ENCODE measurements at places on chromosomes 6 and 20. TPM values are rescaled to one million over a fixed set of nuclear protein-coding genes. Genes with fewer than 3 reads are reported as not detected.

- DNase-seq, result no peak
These were observed 21.8 kb downstream of the PKHD1 start for GRCh38 chr6:52065621-52066020.

The SAPCD1 gene
- polyA plus RNA-seq, result 2.2 TPM

- DNase-seq, result no peak
These were observed 104.9 kb upstream of the PREP start for GRCh38 chr6:105507811-105508210.

The COL21A1 gene
- polyA plus RNA-seq, result 0.05 TPM

GRCh38 chr20:44657875-44658274, 6.4 kb upstream of the ADA start:
- DNase-seq, result no peak

The SRSF12 gene
- polyA plus RNA-seq, result 0.13 TPM

DNA sequence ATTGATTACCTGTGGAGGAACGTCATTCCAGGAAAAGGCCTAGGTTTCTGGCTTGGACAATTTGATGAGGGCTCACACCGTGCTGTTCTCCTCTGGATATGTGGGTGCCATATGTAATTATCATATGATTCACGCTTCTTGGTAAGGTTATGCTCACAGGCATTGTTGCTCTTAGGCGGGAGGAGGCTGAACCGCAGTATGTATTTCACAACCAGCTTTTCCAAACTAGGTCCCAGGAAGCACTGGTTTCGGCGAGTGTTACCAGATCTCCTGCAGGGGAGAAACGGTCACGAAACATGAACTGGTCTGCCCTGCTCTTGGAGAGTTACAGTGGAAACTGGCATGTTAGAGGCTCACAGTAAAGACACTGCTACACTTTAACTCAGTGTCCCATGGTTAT, 793 bp upstream of the FAM50B start:
- no peak for DNase-seq

The SCRT2 gene
- polyA plus RNA-seq, result not detected

GRCh38 chr6:41965429-41966213, 24.0 kb upstream of the CCND3 start:
- no peak for DNase-seq

DNA sequence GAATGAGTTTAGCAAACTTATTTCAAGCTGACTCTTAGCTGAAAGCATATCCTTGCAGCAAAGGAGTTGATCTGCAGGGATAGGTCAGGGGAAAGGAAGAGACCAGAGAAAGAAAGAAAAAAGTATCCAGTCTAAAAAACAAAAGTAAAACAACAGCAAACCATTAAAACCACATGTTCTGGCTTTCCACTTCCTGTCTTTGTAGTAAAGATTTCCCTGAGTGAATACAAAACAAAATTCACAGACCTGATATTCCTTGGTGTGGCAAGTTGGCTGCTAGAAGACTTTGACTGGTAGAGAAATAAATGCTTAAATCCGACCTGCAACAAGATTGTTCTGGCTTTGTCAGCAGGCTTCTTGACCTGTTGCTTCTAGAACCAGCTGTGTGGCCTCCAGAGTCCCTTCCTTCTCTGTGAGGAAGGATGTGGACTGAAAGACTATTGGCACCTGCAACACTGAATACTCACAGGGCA, 23.4 kb upstream of the MCM3 start:
- no peak for DNase-seq

GRCh38 chr6:87731818-87732661, 30.0 kb upstream of the AKIRIN2 start:
- peak; percentile 86 for DNase-seq

Data from IMR-90 (cell line).